Stimulated activated CD4-positive, alpha-beta T cell treated with anti-CD3 and anti-CD28 coated beads, Interleukin-12 subunit alpha, Interleukin-12 subunit beta, amount 100 ng/mL, for 24 hours (primary cell): ENCODE measurements at places on chromosomes 2 and 18.

- DNase-seq, result no peak
Measured at GRCh38 chr2:100541404-100541803, 21.4 kb upstream of the PDCL3 start.

DNA sequence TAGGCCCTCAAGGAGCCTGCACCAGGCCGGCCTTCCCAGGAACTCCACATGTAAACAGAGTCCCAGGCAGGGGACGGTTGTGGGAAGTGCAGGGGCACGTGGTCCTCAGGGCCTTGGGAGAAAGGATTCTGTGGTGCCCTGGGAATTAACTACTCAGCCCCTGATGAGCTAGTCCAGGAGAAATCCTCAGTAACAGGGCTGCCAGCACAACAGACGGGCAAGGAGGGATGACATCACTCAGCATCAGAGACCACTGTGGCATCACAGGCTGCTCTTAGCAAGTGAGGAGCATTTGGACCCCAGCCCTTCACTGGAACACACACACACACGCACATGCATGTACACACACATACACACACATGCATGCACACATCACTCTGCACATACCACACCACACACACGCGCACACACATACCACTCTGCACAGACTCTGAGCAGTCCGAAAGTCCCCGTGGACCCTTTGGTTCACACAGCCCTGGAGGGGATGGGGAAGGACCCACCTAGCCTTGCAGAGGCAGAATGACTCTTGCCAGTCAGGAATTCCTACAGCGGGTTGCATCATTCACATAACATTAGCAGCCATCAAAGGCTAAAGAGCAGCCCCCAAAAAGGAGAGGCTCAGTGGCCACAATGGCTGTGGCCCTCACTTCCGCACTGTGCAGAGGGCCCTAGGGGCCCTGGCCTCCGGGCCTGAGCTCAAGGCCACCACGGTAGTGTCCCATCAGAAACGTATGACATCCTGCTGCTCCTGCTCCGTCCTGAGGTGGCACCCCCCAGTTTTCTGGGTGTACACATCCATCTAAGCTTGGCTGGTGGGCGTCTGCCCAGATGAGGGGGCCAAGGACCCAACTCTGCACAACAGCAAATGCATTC is 1.9 kb upstream of the NMUR1 start:
- no peak for DNase-seq

DNA sequence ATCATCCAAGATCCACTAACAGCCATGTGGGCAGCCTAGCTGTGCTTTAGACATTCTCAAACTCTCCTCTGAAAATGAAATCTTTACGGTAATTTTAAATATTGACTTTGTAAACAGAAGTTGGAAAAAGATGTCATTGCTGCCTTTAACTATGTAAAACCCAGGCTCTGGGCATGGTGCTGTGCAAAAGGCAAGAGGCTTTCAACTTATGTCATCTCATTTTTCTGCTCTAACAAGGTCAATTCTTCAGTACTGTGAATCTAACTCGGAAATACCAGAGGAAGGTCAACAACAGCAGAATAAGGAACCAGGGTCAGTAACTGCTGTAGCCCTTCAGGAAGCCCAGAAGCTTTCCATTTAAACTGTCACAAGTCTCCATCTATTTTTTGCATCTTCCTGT is 37.0 kb upstream of the MPP4 start:
- no peak for DNase-seq

- no peak for DNase-seq
Measured at GRCh38 chr18:62545098-62545497, 22.3 kb downstream of the ZCCHC2 start.

DNA sequence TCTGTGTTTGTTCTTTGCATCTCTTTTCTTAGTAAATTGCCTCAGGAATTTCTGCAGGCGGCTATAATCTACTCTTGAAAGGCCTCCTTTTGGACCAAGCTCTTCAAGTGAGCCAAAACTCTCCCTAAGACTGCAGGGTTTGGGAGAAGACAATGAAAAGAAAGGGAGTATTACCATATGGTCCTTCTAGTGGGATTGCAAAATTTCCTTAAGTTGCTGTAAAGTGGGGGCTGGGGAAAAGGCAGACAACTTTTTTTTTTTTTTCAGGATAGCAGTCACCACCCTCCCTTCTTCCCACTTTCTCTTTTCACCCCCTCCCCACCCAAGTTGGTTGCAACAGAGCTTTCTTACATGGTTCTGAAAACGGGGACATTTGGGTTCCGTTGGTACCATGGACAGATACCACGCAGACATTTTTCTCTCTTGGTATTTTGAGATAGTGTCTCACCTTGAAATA is 183.7 kb downstream of the FHOD3 start:
- no peak for DNase-seq

DNA sequence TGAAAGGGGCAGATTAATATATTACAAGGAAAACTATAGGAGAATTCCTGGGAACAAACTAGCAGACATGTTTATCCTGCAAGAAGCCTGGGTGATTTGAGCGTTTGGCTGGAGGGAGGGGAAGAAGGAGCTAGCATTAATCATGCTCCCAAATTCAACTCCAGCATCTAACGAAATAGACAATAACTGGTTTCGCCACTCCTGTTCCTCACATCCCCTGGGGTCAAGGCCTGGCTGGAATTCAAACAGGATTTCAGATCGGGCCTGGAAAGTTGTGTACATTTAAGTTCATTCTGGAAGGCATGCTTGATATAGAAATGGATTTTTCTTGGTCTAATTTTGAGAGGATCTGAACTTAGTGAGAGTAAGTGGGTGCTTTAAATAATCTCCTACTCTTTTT is 126.1 kb upstream of the CTAGE1 start:
- DNase-seq, result no peak

GRCh38 chr18:13585379-13586153 is 140.8 kb downstream of the FAM210A start:
- DNase-seq, result no peak

DNA sequence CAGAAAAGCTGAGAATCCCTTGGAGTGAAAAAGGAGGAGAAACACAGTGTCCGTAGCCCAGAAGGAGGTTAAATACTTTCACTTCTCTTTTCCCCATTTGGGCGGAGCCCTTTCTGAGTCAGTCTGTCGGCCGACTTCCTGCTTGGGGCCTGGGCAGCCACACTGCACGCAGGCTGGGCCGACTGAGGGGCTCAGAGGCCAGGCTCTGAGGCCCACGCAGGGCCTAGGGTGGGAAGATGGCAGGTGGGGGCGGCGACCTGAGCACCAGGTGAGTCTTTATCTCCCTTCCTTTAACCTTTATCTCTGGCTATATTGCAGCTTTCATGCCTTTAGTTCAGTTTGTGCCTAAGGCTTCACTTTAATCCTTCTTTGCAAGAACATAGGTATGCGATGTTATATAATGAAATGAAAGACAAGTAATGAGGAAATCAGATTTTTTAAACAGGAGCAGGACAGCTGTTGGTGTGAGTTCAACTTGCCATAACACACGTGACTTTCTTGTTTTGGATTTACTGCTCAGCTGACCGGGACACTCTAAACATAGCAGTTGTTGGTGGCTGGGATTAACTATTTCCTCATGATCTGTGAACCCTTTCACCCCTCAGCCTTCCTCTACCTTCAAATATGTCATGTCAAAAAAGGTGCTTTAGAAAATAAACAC is at the start of gene SP100:
Gene SP100, plus strand, starts transcription at position 141 of the 661 bp plus-strand sequence. Its CDS starts 96 bp downstream, at position 237.
- DNase-seq, result peak; percentile 69

DNA sequence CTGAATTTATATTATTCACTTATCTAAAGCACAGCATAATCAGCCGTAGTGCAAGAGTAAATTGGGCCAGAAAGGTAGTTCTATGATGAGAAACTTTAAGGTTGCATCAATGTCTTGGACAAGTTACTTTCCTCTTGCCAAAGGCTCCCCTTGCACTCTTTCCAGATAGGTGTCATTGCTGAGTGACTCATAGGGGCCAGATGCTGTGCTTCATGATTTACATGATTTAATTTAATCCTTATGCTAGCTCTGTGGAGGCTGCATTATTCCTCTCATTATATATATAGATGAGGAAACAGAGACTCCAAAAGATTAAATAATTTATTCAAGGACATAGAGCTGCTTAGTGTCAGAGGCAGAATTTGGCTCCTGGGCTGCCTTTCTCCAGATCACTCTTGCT is 5.0 kb downstream of the CFAP221 start:
- DNase-seq, result no peak

DNA sequence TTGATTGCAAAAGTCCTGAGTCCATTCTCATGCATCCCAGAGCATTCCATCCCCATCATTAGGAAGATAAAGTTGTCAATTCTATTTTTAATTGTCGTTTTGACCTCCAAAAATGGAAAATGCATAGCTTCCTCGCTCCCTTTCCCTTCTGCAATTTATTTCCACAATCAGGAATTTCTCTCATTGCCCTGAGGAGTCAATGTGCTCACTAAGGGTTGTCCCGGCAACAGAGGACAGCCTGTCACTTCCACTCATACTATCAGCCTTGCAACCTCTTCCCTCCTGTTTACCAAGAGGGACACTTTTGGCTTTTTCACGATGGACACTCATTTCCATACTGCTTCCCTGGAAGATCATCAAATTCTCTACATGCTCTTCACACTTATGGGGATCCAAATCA is 164.8 kb downstream of the MYO5B start:
- DNase-seq, result no peak

GRCh38 chr2:168480825-168481585 is 24.9 kb downstream of the CERS6 start:
- no peak for DNase-seq

DNA sequence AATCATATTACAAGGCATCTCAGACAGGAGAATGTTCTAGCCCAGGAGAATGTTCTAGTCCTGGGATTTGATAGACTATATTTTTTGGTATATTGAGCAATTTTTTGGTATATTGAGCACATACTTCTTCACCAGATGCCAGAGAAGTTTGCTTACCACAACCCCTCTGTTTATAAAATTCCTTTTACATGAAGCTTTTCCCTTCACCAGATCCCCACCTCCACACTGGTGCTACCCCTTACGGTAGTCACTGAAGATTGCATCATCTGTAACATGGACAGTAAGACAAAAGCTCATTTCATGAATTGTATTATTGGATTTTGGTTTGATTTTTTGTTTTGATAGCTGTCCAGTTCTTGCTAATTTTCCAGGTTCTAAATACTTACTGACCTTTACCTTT is 7.2 kb upstream of the HNMT start:
- DNase-seq, result no peak

DNA sequence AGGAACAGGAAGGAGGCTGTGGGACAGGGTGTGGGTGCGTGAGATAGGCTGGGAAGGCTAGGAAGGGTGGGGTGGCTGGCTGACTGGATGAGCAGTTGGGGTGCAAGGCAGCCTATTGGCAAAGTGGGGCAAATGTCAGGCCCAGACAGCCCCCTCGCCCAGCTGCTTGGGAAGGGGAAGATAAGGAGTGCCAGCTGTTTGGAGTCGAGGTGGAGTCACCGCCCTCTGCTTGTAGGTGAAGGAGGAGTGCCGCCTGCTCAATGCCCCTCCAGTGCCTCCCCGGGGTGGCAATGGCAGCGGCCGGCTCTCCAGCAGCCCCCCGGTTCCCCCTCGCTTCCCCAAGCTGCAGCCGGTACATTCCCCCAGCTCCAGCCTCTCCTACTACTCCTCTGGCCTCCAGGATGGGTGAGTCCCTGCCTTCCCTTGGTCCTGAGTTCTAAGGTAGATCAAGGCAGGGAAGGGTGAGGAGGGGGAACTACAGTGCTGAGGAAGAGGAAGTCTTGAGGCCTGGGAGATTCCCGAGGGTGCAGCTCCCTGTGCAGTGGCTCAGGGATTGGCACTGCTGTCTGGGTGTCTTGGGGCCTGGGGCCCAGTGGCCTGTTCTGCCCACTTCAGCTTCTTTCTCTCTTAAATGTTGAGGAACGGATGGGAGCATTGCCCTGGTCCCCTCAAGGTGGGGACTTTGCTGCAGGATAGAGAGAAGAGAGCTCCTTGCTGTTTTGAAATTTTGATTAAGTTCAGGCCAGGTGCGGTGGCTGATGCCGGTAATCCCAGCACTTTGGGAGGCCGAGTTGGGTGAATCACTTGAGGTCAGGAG is 13.3 kb downstream of the GAREM2 start:
- no peak for DNase-seq

DNA sequence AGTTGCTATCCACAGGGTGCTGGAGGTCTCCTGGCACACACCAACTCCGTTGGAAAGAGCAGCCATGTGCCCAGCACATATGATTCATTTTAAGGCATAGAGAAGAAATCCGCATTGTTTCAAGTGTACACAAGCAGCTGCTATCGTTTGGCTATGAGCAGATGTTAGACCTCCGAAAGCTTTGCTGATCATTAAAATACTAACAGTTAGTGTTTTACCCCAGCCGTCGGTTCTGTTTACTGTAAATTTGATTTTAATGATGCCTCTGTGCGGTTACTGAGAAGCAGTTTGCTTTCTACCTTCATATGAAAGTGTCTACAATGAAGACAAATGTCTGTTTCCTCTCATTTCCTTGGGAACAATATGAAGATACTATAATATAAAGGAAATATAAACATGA is 154.9 kb downstream of the PTGR3 start:
- DNase-seq, result no peak

DNA sequence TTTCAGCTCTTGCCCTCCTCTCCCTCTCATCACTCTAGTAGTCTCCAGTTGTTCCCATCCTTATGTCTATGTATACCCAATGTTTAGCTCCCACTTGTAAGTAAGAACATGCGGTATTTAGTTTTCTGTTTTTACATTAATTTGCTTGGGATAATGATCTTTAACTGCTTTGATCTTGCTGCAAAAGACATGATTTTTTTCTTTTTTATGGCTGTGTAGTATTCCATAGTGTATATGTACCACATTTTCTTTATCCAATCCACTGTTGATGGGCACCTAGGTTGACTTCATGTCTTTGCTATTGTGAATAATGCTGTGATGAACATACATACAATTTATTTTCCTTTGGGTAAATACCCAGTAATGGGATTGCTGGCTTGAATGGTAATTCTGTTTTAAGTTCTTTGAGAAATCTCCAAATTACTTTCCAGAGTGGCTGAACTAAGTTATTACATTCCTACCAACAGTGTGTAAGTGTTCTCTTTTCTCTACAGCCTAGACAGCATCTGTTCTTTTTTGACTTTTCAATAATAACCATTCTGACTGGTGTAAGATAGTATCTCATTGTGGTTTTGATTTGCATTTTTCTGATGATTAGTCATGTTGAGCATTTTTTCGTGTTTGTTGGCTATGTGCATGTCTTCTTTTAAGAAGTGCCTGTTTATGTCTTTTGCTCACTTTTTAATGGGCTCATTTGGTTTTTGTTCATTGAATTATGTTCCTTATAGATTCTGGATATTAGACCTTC is 179.6 kb upstream of the SLC39A10 start:
- no peak for DNase-seq

DNA sequence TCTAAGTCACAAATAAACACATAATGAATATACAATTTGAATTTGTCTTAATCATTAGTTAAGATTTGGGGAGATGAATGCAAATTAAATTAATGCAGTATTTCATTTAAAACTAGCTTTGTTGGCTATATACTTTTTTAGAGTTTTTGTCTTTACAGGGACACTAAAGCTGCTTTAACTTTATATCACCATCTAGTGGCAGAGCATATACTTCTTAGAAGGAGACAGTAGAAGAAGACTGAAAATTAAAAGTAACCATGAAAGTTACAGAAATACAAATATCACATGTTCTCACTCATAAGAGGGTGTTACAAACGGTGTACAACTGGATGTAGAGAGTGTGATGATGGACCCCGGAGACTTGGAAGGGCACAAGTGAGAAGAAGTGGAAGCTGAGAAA is 268.3 kb upstream of the NETO1 start:
- no peak for DNase-seq

GRCh38 chr2:89850881-89851582 is 1159.6 kb downstream of the RPIA start:
- no peak for DNase-seq

- no peak for DNase-seq
Measured at GRCh38 chr2:121245913-121246312, 39.1 kb downstream of the TFCP2L1 start.
